ENCODE measurements at places on chromosomes 2 and 18. TPM values are rescaled to one million over a fixed set of nuclear protein-coding genes. Genes with fewer than 3 reads are reported as not detected.

EFR3B gene
- total RNA-seq, result 7.2 TPM

TMEM37 gene
- 3.0 TPM for total RNA-seq

ACTG2 gene
- 2.7 TPM for total RNA-seq

OSBPL6 gene
- total RNA-seq, result 5.0 TPM

GGCX gene
- total RNA-seq, result 13.2 TPM

ALPG gene
- total RNA-seq, result not detected

FZD7 gene
- total RNA-seq, result 26.1 TPM

DNA sequence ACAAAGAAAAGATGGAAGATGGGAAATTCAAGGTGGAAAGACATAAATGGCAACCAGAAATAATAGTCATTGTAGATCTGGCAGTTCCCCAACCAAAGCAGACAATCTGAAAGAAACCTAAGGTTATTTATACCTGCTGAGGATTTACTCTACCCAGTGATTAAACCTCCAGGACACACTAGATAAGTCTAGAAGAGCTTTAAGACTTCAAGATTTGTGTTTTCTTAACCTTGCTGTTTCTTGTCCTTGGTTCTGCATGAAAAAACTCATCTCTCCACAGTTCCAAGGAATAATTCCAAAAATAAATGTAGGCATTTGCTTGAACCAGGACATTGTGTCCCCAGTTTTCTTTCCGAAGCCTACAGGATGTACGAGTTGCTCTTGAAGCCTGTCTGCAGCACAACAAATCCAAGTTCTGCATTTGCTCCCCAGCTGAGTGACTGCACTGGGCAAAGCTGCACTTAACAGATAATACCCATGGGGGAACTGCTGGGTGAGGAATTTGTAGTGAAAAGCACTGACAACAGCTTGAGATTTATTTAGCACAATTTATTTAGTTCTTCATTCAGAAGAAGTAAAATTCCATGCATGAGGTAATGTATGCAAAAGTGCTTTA is 19.8 kb downstream of the DTNA start:
- H3K36me3 ChIP-seq, result no peaks in the 10 kb centered on the region
- H3K4me1 ChIP-seq, result peaks cover 5% of the 10 kb centered on the region
- peak overlapping the region; percentile 63 for H3K27ac ChIP-seq
- no peak overlapping the region for H3K4me3 ChIP-seq
- DNase-seq, result no peak

- no peaks in the 10 kb centered on the region for H3K27me3 ChIP-seq
- peak; percentile 57 for DNase-seq
- no peak overlapping the region for H3K27ac ChIP-seq
- H3K4me3 ChIP-seq, result no peak overlapping the region
Measured at GRCh38 chr18:9827793-9828505, 57.8 kb upstream of the TXNDC2 start.

DNA sequence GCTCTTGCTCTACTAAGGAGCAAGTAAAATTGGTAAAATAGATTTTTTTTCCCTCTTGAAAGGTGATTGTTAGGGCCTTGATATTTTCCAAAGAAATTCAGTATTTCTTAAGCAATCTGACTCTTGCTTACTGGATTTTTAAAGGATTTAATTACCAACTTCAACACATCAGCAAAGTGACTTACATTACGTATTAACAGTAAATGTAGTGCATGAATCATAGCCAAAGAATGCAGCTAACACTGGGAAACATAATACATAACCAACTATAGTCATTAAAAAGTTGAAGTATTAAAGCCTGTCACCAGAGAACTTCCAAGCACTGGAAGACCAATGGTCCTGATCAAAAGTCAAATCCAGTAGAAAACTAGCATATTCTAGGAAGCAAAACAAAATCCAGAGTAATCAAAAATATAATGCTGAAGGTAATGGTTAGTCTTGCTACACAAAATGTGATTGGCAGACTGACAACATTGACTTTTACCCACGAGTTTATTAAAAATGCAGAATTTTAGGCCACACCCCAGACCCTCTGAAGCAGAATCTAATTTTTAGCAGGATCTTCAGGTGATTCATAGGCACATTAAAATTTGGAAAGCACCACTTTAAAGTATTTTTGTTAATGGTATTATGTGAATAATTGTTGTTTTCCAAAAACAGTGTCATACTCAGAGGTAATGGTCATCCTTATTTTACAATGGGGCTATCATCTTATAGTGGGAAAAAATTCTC is 31.8 kb upstream of the CAVIN2 start:
- no peaks in the 10 kb centered on the region for H3K4me1 ChIP-seq
- no peak overlapping the region for H3K4me3 ChIP-seq
- no peaks in the 10 kb centered on the region for H3K27me3 ChIP-seq
- no peaks in the 10 kb centered on the region for H3K36me3 ChIP-seq

- no peaks in the 10 kb centered on the region for H3K4me1 ChIP-seq
- H3K36me3 ChIP-seq, result no peaks in the 10 kb centered on the region
- H3K4me3 ChIP-seq, result no peak overlapping the region
- H3K27ac ChIP-seq, result no peak overlapping the region
- DNase-seq, result no peak
Measured at GRCh38 chr2:176917-177316, 86.9 kb downstream of the SH3YL1 start.

DNA sequence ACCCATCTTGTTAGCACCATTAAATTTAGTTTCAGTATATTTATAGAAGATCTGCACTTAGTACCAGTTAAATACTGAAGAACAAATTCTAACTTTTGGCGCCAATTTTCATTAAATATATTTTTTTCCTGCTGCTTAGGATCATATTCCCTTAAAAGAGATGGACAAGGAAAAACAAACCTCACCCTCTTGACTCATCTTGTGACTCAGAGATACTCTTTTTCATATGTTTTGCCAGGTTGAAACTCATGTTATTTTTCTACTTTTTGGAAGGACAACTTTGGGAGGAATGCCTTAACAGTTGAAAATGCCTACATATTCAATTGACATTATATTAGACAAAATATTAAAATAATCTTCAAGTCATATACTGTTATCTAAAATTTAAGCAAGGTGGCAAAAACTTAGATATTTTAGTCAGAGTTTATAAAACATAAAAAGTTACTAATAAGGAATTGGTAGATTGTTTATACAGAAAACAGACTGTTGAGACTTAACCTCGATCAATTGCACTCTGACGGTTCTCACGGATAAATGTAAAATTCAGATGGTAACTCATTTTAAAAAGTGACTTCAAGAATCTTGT is 36.2 kb downstream of the PNO1 start:
- no peaks in the 10 kb centered on the region for H3K27me3 ChIP-seq
- H3K4me3 ChIP-seq, result no peak overlapping the region
- no peaks in the 10 kb centered on the region for H3K36me3 ChIP-seq
- H3K27ac ChIP-seq, result no peak overlapping the region
- no peak for DNase-seq
- H3K4me1 ChIP-seq, result peaks cover 15% of the 10 kb centered on the region

GRCh38 chr2:48711343-48711742 is 44.2 kb downstream of the LHCGR start:
- no peak overlapping the region for H3K27ac ChIP-seq
- DNase-seq, result no peak
- no peaks in the 10 kb centered on the region for H3K4me1 ChIP-seq
- no peaks in the 10 kb centered on the region for H3K27me3 ChIP-seq
- no peaks in the 10 kb centered on the region for H3K36me3 ChIP-seq

DNA sequence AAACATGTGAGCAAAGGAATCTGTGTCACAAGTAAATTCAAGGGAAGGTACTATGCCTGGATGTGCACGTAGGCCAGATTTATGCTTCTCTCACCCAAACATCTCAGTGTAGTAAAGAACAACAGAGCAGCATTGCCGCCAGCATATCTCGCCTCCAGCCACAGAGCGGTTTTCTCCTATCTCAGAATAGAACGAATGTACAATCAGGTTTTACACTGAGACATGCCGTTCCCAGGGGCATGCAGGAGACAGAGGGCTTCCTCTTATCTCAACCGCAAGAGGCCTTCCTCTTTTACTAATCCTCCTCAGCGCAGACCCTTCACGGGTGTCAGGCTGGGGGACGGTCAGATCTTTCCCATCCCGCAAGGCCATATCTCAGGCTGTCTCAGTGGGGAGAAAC is 175.3 kb downstream of the RPIA start:
- H3K27me3 ChIP-seq, result no peaks in the 10 kb centered on the region
- no peak overlapping the region for H3K4me3 ChIP-seq
- no peak for DNase-seq
- H3K27ac ChIP-seq, result no peak overlapping the region
- no peaks in the 10 kb centered on the region for H3K4me1 ChIP-seq
- no peaks in the 10 kb centered on the region for H3K36me3 ChIP-seq

GRCh38 chr18:3799515-3799914 is 349.5 kb downstream of the TGIF1 start:
- H3K4me3 ChIP-seq, result no peak overlapping the region
- H3K4me1 ChIP-seq, result no peaks in the 10 kb centered on the region
- no peak for DNase-seq
- no peaks in the 10 kb centered on the region for H3K27me3 ChIP-seq
- H3K36me3 ChIP-seq, result no peaks in the 10 kb centered on the region
- no peak overlapping the region for H3K27ac ChIP-seq
